ENCODE measurements at places on chromosomes 6 and 20. TPM values are rescaled to one million over a fixed set of nuclear protein-coding genes. Genes with fewer than 3 reads are reported as not detected.

The SLC2A4RG gene
- 6.5 TPM for total RNA-seq

The PGM3 gene
- total RNA-seq, result 47.8 TPM

The CTCFL gene
- total RNA-seq, result not detected

The CDYL gene
- 27.8 TPM for total RNA-seq

The FKBP1C gene
- 3.4 TPM for total RNA-seq

The CRISP3 gene
- not detected for total RNA-seq

The TREML1 gene
- not detected for total RNA-seq

The PDE10A gene
- total RNA-seq, result 6.3 TPM

The OR2J2 gene
- not detected for total RNA-seq

The PGC gene
- not detected for total RNA-seq

The TFAP2B gene
- total RNA-seq, result not detected

All from lung microvascular endothelial cell (primary cell).